ENCODE measurements at places on chromosomes 5 and 9.

GRCh38 chr9:114403153-114403756 is 15.5 kb upstream of the AKNA start:
- no peak for DNase-seq

DNA sequence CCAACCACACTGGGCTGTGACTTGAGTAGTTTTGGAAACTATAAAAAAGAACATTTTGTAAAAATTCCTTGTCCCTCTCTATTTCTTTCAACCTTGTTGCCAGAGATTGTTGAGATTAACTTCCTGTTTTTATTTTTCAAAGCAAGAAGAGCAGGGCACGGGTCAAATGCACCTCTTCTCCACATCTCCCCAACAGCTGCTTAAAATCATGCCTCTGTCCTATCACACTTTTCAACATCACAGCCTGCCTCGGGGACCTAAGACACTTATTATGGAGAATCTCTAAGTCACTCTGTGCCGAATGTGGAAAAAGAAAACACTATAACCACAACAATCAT is 280.3 kb upstream of the TNC start:
- DNase-seq = no peak

GRCh38 chr9:131275332-131276093 is 797 bp downstream of the FAM78A start:
- DNase-seq = peak; percentile 44

DNA sequence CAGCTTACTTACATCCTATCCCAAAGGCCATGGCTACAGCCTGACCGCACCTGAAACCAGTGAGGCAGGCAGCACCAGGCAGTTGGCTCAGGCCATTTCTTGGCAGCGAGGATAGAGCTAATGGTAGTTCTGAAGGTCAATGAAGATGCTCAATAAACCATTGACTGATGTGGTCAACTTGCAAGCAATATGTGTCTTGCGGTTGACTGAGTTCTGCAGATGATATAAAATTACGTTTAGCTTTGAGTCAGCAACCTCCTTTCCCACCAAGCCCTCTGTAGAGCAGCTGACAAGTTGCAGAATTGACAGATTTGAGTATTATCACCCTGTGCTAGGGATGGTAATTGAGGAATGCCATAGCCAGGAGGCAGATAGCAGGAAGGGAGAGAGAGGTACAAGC is 189.0 kb upstream of the PUM3 start:
- no peak for DNase-seq

GRCh38 chr5:147686421-147686820 is 96.1 kb downstream of the JAKMIP2 start:
- DNase-seq = no peak

DNA sequence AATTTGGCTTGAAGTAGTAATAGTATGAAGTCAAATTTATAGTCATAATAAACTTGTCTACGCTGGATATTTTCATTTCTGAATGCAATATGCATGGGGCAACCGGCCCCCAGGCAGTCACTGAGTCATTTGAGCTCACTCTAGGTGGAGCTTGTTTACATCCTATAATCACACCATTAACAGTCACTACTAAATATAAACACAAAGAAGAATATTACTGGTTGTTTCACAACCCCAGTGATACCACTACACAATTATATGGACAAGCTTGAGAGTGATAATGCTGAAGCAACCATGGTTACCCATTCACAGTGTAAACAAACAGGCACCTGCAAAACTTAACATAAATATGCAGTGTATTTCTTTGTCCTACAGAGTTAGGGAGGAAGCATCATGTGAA is 68.7 kb downstream of the MARCHF3 start:
- DNase-seq = no peak

- no peak for DNase-seq
Measured at GRCh38 chr5:37850226-37850865, 10.5 kb upstream of the GDNF start.

All from right cardiac atrium (tissue), 5 donors.